ENCODE measurements at places on chromosomes 2 and 18. TPM values are rescaled to one million over a fixed set of nuclear protein-coding genes. Genes with fewer than 3 reads are reported as not detected.

The MBP gene
- 36.6 TPM for total RNA-seq

The CCDC141 gene
- total RNA-seq = 4.6 TPM

The FAM110C gene
- 0.10 TPM for total RNA-seq

The GREB1L gene
- not detected for total RNA-seq

The ADNP2 gene
- total RNA-seq = 18.0 TPM

The FAM117B gene
- total RNA-seq = 12.3 TPM

The EN1 gene
- not detected for total RNA-seq

The CROCC2 gene
- not detected for total RNA-seq

The ASIC4 gene
- total RNA-seq = not detected

GRCh38 chr2:12031866-12032265, 285.4 kb downstream of the LPIN1 start:
- no peak for DNase-seq

DNA sequence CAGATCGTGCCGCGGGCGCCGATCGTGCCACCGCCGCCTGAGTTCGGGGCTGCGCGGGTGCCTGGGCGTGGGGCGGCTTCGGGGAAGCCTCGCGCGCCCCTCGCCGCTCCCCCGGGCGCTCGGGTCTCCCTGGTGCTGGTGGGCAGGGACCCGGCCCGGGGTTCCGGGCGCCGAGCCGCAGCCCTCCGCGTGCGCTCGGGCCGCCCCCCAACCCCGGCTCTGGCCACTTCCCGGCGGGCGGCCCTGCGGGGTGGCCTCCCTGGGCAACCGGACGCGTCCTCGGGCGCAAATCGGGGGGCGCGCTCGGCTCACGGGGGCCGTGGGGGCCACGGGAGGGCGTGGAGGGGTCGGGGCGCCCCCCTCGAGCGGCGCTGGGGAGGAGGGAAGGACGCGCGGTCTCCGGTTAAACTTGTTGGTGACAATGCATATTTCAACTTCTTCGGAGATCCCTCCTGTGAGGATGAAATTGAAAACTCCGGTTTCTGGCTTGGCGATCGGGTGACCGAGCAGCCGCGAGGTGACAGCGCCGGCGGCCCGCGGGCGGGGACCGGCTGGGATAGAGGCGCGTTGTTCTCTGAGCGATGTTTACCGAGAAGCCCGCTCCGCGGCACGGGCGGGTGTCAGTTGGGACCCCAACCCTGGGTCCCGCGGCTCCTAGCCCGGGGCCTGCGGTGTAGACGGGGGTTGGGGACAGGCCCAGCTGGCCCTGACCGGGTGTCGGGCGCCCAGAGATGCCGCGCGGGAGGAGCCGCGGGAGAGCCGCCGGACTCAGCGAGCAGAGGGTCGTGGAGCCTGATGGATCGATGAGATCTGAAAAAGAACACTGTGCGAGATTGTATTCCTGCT, 676 bp downstream of the SH3BP4 start:
- DNase-seq = no peak

DNA sequence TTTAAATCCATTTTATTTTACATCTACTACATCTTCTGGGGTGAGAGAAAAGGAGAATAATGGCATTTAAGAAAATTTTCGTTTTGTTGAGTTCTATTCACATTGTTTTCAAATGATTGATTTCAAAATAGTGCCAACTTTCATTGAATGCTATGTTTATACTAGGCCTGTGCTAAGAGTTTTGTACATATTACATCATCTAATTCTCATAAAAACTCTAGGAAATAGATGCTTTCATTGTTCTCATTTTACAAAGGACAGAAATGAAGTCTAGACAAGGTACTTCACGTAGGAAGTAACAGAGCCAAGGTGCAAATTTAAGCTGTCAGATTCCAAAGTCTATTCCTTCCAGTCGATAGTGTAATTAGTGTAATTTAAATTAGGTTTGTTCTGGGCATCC, 402.8 kb upstream of the UBE2E3 start:
- DNase-seq = no peak

DNA sequence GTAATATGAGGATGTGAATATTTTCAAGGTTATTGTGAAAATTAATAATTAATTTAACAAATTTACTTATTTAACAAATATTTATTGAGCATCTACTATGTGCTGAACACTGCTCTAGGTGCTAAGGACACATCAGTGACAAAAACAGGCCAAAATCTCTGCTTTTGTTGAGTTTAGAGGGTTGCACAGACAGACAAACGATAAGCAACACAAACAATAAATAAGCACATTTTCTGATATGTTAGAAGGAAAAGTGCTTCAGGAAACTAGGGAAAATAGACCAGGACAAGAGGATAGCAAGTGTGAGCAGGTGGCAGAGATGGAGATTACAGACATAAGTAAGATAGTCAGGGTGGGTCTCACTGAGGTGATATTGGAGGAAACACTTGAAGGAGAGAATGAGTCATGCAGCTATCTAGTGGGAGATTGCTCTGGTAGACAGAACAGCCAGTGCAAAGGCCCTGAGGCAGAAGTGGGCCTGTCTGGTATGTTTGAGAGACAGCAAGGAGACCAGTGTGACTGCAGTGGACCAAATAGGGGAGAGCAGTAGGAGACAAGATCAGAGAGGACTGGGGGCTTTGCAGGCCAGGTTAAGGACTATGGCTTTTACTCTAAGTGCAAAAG, 38.3 kb downstream of the SFXN5 start:
- no peak for DNase-seq

- DNase-seq = no peak
Measured at GRCh38 chr2:178700922-178701342, 106.3 kb downstream of the TTN start.

DNA sequence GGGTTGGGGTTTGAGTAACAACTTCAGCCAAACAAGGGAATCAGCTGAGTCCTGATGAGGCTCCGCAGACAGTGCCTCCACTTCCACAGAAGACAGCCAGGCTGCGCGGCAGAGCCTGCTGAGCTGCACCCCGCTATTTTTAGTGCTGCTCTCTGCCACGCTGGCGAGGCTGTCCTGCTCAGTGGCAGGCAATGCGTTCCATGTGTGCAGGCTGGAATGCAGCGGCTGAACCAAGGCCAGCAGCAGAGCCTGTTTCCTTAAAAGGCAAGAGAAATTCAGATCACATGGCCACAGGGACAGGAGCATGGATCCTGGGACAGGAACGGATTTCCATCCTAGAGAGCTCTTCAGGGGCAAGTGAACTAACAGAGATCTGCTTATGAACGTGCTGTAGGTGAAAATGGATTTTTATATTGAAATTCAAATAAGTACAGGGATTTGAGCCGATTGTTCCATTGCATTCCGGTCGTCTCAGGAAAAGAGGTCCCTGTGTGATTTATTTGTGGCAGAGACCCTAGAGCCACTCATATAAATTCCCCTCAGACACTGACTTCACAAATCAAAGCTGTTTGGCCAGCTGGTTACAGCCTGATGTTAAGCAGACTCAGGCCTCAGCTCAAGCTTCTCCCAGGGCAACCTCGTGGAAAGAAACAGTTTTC, 98.7 kb downstream of the COL6A3 start:
- no peak for DNase-seq

DNA sequence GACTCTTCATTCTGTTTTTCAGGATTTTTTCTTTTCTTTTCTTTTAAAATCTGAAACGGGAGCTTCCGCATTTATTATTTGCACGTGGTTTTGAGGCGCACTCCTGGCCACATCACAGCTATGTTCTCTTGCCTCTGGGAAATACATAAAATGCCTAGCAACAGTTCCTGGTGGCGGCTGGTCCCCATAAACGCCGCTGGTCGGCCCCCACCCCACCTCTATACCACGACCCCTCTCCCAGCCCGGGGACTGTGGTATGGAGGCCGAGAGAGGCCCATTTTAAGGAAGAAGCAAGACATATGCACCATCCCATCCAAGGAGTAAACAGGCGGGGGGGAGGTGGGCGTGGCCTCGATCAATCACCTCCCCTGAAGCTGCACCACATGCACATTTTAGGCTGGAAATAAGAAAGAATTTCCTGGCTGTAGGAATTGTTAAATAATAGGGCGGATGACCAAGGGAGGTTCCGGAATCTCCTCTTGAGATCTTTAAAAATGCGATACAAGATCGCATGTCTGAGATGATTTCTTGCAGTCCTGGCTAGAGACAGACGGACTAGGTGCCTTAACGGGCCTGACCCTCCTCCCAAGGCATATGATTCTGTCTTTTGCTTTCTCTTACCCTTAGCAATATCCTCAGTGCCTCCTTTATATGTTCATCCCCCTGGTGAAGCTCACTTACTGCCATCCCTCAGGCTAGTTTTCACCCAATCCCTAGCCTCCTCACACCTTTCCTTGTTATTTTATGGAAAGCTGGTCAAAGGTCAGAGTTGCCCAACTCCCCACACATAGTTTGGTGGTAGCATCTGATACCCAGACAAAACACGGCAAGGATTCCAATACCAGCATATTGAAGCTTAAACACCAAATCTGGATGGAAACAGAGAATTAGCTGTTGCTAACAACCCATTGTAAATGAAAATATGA, 82.4 kb downstream of the BCL2 start:
- no peak for DNase-seq

- DNase-seq = no peak
Measured at GRCh38 chr2:68464651-68465050, 2.4 kb downstream of the FBXO48 start.

DNA sequence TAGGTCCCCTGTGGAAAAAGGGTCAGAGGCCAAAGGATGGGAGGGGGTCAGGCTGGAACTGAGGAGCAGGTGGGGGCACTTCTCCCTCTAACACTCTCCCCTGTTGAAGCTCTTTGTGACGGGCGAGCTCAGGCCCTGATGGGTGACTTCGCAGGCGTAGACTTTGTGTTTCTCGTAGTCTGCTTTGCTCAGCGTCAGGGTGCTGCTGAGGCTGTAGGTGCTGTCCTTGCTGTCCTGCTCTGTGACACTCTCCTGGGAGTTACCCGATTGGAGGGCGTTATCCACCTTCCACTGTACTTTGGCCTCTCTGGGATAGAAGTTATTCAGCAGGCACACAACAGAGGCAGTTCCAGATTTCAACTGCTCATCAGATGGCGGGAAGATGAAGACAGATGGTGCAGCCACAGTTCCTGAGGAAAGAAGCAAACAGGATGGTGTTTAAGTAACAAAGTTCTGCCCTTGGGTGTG, 165.8 kb downstream of the RPIA start:
- DNase-seq = no peak

- DNase-seq = no peak
Measured at GRCh38 chr2:194151231-194151630, 1505.8 kb upstream of the SLC39A10 start.

GRCh38 chr2:43349904-43350303, 123.5 kb upstream of the ZFP36L2 start:
- DNase-seq = no peak

DNA sequence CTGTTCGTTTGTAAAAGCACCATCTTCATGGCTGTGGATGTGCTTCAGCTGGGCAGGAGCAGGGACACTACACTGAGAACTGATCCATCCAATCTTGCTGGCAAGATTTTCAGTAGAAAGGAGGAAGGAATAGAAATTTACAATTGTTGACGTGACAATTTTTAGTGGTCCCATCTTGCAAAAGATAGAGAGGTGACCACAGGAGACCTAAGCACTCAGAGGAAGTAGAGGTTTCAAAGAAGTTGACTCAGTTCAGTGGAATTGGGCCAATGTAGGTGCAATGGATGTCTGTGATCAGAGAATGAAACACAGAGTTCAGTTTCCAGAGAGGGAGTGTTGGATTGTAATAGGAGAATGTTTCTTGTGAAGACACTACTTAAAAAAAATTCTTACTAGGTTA, 1.4 kb downstream of the UGT1A5 start:
- DNase-seq = no peak

DNA sequence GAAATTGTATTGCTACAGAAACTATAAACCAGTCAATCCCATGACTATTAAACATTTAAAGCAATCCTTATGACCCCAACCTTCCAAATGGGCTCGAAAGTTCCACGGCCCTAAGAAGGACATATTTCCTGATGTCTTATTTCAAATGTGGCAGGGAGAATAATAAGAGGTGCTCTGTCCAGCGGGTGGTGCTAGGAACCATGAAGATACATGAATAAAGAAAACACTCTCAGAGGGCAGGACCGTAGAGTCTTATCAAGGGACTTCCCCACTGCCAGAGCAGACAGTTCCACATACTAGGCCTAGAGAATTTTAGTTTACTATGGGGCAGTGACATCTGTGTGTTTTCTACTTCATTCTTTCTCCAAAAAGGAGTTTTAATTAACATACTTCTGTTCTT, 187.1 kb upstream of the PIK3C3 start:
- DNase-seq = no peak

- DNase-seq = no peak
Measured at GRCh38 chr2:44247924-44248323, 27.4 kb upstream of the SLC3A1 start.

DNA sequence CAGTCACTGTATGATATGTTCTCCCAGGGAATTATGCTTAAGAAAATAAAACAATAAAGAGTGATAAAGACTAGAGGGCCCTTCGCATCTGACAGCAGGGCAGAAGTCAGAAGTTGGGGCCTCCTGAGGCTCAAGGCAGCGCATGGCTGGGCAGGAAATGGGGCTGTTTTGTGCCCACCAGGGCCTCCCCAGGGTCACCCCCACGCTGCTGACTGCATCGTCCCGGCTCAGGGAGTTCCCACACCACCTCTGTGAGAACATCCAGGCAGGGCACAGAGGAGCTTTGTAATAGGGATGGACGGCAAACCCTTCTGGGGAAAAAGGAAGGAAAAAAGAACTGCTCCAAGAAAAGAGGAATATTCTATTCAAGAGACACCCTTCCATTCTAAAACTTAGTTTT, 41.2 kb downstream of the PAX3 start:
- no peak for DNase-seq

GRCh38 chr2:112725545-112726457, 5.0 kb downstream of the NT5DC4 start:
- no peak for DNase-seq

- DNase-seq = no peak
Measured at GRCh38 chr18:61556862-61557261, 223.6 kb downstream of the CDH20 start.

DNA sequence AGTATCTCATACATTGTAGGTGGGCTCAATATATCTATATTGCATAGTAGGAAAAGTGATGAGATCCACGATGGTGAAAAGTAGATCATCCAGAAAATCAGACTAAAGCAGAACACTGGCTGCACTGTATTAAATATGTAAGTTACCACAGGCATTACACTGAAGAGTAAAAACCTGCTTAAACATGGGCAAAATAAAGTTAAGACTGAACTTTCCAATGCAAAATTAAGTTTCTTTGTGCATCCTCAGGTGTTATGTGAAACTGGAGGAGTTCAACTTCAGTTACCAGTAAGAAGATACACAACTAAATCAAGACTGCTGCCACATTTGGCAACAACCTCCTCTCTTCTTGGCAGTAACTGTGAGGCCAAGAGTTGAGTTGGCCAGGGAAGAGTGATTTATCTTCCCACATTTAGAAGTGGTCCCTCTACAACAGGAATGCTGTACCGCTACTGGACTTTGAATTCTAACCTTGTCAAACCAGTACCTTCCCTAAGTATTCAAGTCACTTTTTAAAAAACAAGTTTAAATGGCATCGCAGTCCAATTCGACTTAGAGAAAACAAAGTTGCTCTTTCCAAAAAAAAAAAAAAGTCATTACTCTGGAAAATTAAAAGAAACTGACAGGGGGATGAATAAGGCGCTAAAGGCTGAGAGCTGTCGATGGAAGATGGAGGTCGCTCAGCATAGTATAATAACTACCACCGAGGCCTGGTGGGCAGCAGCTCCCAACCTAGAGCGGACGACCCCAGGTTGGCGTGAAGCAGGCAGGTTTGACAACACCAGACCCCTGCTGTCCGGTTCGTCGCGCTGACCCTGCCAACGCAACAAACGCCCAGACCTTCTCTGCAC, 1.1 kb downstream of the MAP4K3 start:
- DNase-seq = peak; percentile 19
